ENCODE measurements at places on chromosomes 3 and 15. TPM values are rescaled to one million over a fixed set of nuclear protein-coding genes. Genes with fewer than 3 reads are reported as not detected.
A peak's percentile ranks its signal among the peaks of the same experiment; 100 is the strongest.

DCLK3 gene
- total RNA-seq, result not detected

GRCh38 chr15:27965546-27965945 is 133.6 kb downstream of the OCA2 start:
- H3K27ac ChIP-seq, result no peak overlapping the region
- no peaks in the 10 kb centered on the region for H3K36me3 ChIP-seq
- no peak overlapping the region for H3K4me3 ChIP-seq
- no peak for DNase-seq
- no peaks in the 10 kb centered on the region for H3K27me3 ChIP-seq

GRCh38 chr3:49733551-49733950 is 9.8 kb upstream of the GMPPB start:
- DNase-seq, result no peak
- no peak overlapping the region for H3K4me3 ChIP-seq
- no peaks in the 10 kb centered on the region for H3K27me3 ChIP-seq
- peaks cover 48% of the 10 kb centered on the region for H3K36me3 ChIP-seq

CSPG4 gene
- 0.32 TPM for total RNA-seq

TM4SF18 gene
- 2.4 TPM for total RNA-seq

FANCD2OS gene
- not detected for total RNA-seq

DNA sequence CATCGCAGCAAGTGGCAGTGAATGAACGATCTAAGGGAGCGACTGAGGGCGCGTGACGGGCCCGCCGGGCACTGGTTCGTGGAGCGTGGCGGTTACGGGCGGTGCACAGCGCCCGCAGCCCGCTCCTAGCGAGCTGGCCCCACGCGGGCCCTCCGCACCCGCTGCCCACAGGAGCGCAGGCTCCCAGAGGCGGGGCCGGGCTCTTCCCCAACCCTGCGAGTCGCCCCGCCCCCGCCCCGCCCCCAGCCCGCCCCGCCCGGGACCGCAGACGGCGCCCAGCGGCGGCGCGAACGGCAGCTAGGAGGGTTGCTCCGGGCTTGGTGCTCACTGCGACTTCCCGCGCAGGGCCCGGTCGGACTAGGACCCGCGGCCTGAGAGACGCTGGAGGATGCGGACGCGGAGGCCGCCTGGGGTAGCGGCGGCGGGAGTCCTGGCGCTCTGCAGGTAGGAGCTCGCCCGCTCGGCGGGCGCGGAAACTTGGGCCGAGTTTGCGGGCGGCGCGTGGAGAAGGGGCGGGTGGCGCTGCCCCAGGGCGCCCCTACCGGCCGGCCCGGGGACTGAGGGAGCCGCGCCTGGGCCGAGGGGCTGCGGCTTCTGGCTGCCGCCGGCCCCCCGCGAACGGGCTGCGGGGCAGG is at the start of gene C15orf39:
C15orf39 (plus strand) TSS at position 267 of the 635 bp plus-strand sequence. CDS start 4,167 bp downstream, outside the sequence.
- peak; percentile 94 for DNase-seq
- peaks cover 46% of the 10 kb centered on the region for H3K36me3 ChIP-seq
- peaks cover 36% of the 10 kb centered on the region for H3K4me1 ChIP-seq
- H3K27me3 ChIP-seq, result no peaks in the 10 kb centered on the region
